ENCODE measurements at places on chromosomes 2 and 18.

- DNase-seq = no peak
These were observed 104.5 kb downstream of the PTGR3 start for GRCh38 chr18:75104483-75104882.

DNA sequence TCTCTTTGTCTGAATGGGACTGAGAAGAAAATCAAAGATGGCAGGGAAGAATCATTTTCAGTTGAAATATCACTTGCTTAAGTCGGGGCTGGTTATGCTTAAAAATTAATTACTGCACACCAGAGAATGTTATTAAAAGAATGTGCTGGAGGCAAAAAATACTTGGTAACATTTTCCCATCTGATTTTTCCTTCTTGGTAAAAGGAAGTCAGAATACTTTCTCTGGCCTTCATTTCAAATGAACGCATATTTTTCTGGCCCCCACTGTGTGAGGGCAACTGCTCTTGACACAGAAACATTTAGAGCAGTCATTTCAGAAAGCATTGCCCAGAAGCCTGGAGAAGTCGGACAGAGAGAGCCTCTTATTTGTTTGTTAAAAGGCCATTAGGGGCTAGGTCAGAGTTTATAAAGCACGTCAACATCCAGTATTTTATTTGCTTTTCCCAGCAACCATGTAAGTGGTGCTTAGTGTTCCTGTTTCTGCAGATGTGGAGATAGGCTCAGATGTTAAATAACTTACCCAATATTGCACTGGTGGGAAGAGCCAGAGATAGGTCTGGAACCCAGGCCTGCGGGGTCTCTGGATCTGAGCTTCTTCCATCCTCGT lies 32.9 kb upstream of the LYPD6B start:
- no peak for DNase-seq

- DNase-seq = peak; percentile 13
These were observed 4.7 kb downstream of the EPG5 start for GRCh38 chr18:45962461-45962860.

DNA sequence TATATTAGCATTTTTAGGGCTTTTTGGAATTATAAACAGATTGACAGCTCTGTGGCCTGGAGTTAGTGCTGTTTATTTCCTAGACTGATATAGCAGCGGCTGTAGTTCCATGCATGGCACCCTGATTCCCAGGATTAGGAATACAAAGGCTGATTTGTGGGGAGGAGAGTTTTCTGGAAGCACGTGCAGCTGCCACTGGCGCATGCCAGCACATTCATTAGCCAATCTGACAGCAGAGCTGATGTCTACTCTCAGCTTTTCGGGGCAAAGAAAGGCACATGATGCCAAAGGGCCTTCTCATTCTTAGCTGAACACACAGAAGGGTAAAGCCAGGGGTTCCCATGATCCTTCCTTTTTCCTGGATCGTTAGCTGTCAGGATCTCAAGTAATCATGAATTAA lies 45.7 kb upstream of the RAPH1 start:
- DNase-seq = no peak

GRCh38 chr2:139544186-139544851 lies 764.1 kb upstream of the NXPH2 start:
- DNase-seq = no peak

DNA sequence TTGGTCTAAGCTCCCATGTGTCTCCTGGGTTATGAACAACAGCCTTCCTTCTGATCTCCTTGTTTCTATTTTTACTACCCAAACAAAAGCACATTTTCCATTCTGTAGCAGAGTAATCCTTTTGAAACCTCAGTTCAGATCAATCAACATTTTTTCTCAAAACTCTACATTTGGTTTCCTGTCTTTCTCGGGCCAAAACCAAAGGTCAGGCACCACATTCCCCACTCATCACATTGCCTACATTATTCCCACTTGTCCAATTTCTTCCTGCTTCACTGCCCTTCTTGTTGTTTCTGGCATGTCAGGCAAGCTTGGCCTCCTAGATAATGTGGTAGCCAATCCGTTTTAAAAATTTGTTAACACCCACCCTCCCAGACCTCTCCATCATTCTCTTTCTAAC lies 196.8 kb downstream of the PPP1R1C start:
- no peak for DNase-seq

- no peak for DNase-seq
These were observed 152.9 kb upstream of the NCKAP5 start for GRCh38 chr2:133721118-133721517.

DNA sequence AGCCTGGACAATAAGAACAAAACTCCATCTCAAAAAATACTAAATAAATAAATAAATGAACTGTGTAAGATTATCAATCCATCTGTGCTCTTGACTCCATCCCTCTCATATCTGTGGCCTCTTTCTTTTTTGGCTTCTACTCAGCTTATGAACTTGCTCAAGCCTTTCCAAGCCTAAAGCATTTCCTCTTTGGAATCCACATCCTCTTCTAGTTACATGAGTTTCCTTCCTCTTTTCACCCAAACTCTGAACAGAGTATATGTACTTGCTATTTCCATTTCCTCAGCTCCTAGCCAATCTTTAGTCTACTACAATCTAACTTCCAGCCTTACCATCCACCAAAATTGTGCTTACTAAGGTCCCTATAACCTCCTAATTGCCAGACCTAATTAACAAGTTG lies 2.5 kb upstream of the DNAJC10 start:
- DNase-seq = no peak

- DNase-seq = no peak
These were observed 67.7 kb upstream of the L3MBTL4 start for GRCh38 chr18:6482198-6482977.

DNA sequence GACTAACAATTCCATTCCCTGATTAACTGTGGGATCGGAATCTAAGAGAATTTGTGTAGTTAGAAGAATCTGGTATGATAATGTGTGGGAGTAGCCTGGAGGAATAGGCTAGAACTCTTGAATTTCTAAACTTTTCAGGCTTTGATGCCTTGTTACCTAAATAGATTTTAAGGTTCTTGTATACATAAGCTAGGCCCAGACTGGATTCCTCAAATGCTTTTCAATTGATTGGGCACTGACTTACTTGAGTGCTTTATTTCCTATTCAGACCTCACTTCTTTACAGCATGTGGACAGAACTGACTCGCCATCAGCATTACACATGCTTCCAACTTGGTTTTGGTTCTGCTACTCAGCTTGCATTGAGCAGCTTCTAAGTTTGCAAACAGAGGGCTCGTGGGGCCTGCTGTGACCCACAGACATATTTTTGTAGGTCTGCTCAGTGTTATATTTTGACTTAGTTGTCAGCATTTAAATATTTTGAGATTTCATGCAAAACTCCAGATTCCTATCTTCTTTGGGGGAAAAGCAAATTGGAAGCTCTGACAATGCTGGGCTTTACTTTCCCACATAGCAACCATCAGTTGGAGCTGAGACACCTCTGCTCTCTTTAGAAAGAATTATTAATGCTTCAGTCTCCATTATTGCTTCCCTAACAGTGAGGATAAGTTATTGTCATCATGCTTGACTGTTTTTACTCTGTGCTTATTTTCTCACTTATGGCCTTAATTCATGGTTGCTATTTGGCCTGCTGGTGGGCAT lies 5.7 kb downstream of the PARD3B start:
- no peak for DNase-seq

- DNase-seq = no peak
These were observed 203.5 kb downstream of the MGAT5 start for GRCh38 chr2:134457353-134457752.

DNA sequence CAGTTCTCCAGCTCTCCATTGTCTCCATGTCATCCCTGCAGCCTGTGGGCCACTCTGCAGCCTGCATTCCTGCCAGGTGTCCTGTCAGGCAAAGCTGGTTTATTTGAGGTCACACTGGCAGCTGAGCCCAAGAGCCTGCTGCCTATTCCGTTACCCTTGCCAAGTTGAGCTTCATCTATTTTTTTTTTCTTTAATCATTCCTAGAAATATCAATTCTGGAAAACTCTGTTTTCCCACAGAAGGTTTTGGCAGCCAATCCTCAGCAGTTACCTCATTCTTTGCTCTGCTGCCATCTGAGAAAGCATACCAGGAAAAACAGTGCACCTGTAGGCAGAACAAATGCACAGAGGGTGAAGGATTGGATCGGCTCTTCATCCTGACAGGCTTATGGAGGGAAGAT lies 411.0 kb upstream of the ACVR2A start:
- DNase-seq = no peak

GRCh38 chr18:62572456-62572855 lies 49.6 kb downstream of the ZCCHC2 start:
- no peak for DNase-seq

GRCh38 chr2:16623031-16623430 lies 42.6 kb downstream of the CYRIA start:
- no peak for DNase-seq

DNA sequence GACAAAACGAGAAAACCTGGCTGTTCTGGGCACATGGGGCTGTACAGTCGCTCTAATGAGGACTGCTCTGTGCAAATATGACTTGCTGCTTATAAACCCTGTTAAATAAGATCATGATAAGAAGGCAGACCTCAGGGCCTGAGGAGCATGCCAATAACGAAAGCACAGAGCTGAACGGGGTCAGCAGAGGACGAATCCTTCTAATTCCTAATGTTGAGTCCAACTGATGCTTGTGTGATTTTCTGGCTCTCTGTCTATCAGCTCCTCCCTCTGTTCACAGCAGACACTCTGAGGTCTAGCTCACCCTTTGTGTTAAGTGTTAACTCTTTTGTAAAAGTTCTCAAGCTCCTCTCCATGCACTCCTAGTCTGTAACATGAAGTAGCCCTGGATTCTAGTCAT lies 167.2 kb upstream of the REV1 start:
- DNase-seq = no peak

GRCh38 chr2:158024288-158024898 lies 77.3 kb upstream of the UPP2 start:
- DNase-seq = no peak

DNA sequence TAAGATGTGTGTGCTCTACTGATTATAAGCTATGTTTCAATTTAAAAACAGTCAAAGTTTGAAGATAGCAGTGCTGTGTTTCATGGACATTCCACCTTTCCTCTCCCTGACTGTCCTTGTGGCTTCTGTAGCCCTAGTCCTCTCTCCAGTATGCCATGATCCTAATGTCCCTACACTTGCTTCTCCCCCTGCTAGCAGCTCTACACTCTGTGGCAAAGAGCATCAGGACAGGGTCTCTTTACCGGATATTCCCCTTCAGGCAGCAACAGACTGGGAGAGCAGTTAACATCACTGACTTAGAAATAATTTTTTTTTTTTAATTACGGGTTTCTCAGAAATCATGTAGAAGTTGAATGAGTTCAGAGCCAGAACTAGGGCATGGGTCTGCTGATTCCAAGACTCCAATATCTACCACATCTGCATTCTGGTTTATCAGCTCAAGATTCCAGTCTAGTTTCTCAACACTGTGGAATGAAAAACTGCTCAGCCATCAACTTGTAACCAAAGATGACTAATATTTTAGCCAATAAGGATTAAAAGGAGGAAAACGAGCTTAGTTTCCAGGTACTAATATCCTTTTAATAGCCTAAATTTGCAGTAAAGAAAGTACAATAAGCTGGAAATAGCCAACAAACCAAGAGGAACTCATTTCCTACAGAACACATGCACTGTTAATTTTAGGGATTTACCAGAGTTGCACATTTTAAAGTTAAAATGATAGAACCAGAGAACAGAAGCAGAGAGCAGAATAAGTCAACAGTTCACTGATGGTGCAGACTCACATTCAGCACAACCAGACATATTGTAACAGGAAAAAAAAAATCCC lies 45.2 kb downstream of the TMEM131 start:
- no peak for DNase-seq

GRCh38 chr18:55999641-56000040 lies 411.6 kb upstream of the TCF4 start:
- DNase-seq = no peak

- no peak for DNase-seq
These were observed 19.5 kb downstream of the INPP1 start for GRCh38 chr2:190362894-190363293.

GRCh38 chr2:187213798-187214197 lies 234.3 kb downstream of the CALCRL start:
- DNase-seq = no peak

- no peak for DNase-seq
These were observed 133.4 kb upstream of the ALPP start for GRCh38 chr2:232245111-232245510.

- peak; percentile 66 for DNase-seq
These were observed 16.1 kb downstream of the WNT10A start for GRCh38 chr2:218896501-218897393.

DNA sequence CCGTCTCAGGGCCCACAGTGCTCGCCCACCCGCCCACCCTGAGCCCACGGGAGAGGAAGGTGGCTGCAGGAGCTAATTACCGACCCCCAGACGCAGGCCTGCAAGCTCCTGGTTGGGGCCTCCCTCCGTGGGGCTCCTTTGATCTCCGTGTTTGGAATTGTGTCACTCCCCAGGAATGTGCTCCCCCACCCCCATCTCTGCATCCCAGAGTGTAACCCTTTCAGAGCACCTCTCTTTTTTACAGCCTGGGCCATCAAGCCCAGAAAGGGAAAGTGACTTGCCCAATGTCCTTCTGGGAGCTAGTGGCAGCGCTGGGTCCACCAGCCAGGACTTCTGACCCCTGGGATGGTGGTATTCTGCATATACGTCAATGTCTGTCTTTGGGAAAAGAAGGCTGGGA lies 335.1 kb downstream of the CYRIA start:
- DNase-seq = no peak

DNA sequence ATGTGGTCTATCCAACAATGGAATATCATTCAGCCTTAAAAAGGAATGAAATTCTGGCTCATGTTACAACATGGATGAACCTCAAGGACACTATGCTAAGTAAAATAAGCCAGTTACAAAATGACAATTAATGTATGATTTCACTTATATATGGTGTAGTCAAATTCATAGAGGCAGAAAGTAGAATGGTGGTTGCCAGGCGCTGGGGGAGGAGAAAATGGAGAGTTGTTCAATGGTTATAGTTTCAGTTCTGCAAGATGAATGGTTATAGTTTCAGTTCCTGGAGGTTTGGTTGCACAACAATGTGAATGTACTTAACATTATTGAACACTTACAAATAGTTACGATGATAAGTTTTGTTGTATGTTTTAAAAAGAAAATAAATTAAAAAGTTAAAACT lies 79.2 kb upstream of the IL1R2 start:
- DNase-seq = no peak

GRCh38 chr2:219247678-219248642 lies 2.7 kb downstream of the STK16 start:
- no peak for DNase-seq

DNA sequence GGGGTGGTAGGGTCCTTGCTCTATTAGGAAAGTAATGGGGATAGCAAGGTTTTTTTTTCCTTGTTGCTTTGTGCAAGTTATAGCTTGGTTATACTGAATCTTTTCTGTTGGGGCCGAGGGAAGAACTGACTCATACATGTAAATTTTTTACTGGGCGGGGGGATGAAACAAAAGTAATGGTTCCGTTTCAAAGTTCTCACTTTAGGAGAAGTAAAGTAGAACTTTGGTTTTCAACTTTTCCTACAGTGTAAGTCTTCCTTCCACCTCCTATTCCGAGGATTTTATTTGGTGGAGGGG lies 1.1 kb downstream of the AFTPH start:
- DNase-seq = no peak

DNA sequence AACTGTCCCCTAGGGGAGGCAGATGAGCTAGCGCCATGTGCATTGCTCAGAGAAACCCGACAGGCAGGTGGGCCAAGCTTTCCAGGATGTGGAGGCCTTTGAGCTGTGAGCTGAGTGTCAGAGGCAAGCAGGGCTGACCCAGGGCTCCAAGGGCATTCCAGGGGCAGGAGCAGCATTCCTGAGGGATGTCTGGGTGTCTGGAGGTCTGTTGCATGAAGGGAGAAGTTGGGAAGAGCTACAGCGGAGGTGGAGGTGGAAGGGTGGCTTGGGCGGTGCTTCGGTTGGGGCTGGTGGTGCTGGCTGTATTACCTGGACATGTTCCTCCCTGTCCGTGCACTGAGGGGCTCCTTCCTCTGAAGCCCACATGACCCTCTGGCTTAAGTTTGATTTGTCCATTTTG lies 102.8 kb downstream of the RNF144A start:
- DNase-seq = no peak
